Esophagus muscularis mucosa (tissue), 4 donors: ENCODE measurements at places on chromosomes 3 and 15. TPM values are rescaled to one million over a fixed set of nuclear protein-coding genes. Genes with fewer than 3 reads are reported as not detected.

DNA sequence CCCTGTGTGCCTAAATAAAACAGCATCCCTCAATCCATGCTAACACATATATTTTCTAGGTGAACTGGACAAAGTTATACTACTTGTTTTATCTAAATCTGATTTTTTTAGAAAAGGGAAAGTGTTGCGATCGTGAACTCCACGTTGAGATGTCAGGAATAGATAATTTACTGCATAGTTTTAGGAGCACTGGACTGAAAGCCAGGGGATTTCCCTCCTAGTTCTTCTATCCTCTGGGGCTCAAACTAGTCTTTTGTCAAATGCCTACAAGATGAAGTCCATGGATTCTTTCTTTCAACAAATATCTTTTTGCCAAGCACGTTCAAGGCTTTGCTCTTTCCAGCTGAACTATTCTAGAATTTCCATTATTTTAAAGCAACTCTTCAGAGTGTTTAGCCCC, 617 bp upstream of the HPS3 start:
- H3K36me3 ChIP-seq = no peaks in the 10 kb centered on the region
- H3K4me1 ChIP-seq = peaks cover 34% of the 10 kb centered on the region
- peak overlapping the region; percentile 98 for H3K4me3 ChIP-seq
- H3K27me3 ChIP-seq = no peaks in the 10 kb centered on the region
- DNase-seq = no peak

DNA sequence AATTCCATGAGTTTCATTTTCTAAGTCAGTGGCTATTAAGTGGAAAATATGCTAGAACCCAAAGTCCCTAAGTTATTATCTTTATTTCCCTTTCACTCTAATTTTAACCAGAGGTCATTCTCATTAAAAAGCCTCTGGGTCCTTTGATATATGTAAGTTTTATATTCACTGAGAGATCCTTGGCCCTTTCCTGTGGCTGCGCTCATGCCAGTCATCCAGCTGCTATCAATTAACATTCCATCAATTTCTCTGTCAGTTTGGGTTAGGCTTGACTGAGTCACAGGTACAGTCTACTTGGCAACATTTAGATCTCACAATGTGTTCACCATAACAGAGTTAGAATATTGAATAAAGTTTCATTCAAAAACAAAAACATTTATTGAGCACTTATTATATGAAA, 58.0 kb upstream of the FBN1 start:
- H3K36me3 ChIP-seq = no peaks in the 10 kb centered on the region
- DNase-seq = no peak
- no peaks in the 10 kb centered on the region for H3K27me3 ChIP-seq

DNA sequence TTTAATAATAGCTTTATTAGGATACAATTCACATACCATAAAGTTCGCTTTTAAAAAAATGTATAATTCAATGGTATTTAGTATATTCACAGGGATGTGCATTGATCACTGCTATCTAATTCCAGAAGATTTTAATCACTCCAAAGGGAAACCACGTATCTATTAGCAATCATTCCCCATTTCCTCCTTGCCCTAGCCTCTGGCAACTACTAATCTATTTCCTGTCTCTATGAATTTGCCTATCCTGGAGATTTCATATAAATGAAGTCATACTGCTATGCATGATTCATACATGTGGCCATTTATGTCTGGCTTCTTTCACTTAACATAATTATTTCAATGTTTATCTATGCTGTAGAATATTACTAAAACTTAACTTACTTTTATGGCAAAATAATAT, 32.0 kb upstream of the CASR start:
- no peak overlapping the region for H3K4me3 ChIP-seq
- DNase-seq = no peak
- H3K4me1 ChIP-seq = no peaks in the 10 kb centered on the region
- no peaks in the 10 kb centered on the region for H3K27me3 ChIP-seq
- no peaks in the 10 kb centered on the region for H3K36me3 ChIP-seq

DNA sequence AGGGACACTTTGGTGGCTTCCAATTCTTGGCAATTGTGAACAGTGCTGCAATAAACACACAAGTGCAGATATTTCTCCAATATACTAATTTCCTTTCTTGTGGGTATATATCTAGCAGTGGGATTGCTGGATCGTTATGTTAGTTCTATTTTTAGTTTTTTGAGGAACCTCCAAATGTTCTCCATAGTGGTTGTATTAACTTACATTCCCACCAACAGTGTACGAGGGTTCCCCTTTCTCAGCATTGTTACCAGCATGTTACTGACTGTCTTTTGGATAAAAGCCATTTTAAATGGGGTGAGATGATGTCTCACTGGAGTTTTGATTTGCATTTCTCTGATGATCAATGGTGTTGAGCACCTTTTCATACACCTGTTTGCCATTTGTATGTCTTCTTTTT, 92.8 kb downstream of the DAPK2 start:
- H3K36me3 ChIP-seq = no peaks in the 10 kb centered on the region
- H3K4me3 ChIP-seq = no peak overlapping the region
- peaks cover 17% of the 10 kb centered on the region for H3K4me1 ChIP-seq
- no peaks in the 10 kb centered on the region for H3K27me3 ChIP-seq
- no peak for DNase-seq
- no peak overlapping the region for H3K27ac ChIP-seq

DNA sequence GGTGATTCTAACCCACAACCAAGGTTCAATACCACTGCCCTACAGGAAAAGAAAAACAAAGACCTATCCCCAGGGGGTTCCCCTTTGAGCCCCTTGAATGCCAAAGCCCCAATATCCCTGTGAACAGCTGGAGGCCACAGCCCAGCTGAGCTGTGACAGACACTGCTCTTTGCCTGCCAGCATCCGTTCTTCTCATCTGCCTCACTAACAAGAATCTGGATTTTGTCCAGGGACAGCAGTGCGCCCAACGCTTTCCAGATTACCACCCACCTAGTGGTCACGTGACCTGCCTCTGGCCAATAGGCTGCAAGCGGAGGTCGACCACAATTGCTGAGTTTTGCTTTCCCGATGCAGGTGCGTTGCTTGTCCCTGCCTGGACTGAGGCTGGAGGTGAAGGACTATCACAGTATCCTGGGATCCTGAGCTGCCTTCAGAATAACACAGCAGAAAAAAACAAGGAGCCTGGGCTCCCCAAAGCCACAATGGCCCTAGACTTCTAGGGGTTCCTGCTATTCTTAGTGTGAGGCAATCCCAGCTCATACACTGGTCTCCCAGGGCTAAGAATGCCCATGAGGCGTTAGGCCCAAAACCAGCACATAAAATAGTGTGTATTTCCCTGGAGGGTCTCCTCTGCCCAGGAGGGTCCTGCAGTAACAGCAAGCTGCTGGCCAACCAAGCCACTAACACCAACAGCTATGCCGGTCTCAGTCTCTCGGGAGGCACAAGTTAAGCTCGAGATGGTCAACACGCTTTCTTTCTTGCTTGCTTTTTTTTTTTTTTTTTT, 13.8 kb downstream of the BDH1 start:
- no peaks in the 10 kb centered on the region for H3K27me3 ChIP-seq
- no peak for DNase-seq
- peaks cover 10% of the 10 kb centered on the region for H3K4me1 ChIP-seq
- no peaks in the 10 kb centered on the region for H3K36me3 ChIP-seq

GRCh38 chr3:42742259-42742658, 30.8 kb downstream of the CCDC13 start:
- no peak for DNase-seq
- peaks cover 28% of the 10 kb centered on the region for H3K4me1 ChIP-seq
- no peaks in the 10 kb centered on the region for H3K36me3 ChIP-seq
- no peak overlapping the region for H3K4me3 ChIP-seq
- no peak overlapping the region for H3K27ac ChIP-seq

DNA sequence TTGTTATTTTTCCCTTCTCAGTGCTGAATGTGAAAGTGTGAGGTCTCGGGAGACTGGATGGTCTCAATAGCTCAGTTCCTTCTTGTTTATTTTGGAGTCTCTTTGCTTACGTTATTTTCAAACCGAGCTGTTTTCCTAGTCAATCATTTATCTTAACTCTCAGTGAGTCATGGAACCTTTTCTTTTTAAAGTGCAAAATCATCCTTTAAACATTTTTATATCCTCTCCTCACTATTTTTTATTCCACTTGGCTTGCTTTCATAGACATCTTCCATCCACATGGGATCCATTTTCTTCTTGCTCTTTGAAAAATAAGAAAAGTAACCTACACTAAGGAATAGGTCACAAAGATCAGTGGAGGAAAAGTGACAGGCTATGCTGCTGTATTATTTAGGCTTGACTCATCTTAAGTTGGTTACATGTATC, 497.8 kb downstream of the NAALADL2 start:
- DNase-seq = no peak
- no peaks in the 10 kb centered on the region for H3K36me3 ChIP-seq
- no peaks in the 10 kb centered on the region for H3K27me3 ChIP-seq
- no peak overlapping the region for H3K4me3 ChIP-seq

The GPR15 gene
- not detected for total RNA-seq

DNA sequence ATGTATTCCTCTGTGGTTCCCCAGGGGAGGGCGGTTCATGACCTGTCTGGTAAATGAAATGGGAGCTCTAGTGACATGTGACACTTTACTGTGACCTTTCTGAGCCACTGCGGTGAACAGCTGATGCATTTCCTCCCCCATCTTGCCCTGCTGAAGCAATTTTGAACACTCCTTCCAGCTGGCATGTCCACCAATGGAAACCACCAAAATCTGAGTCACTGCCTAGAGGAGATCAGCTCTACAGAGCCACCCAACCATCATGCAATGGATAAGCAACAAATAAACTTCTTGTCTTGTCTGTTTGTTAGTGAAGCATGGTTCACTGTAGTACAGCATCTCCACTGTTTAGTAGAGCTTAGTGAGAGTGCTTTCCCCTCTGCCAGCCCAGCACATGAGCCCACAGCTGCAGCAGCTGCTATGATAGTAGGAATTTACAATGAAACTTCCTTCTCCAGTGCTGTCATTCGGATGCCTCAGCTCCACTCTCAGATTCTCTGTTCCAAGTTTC, 479.4 kb downstream of the NTRK3 start:
- no peak overlapping the region for H3K27ac ChIP-seq
- peak; percentile 89 for DNase-seq
- no peaks in the 10 kb centered on the region for H3K4me1 ChIP-seq

The RTP1 gene
- not detected for total RNA-seq

The LMCD1 gene
- total RNA-seq = 167 TPM

The EIF4G1 gene
- 368 TPM for total RNA-seq

- no peak overlapping the region for H3K4me3 ChIP-seq
- H3K4me1 ChIP-seq = no peaks in the 10 kb centered on the region
- no peak for DNase-seq
- H3K27me3 ChIP-seq = no peaks in the 10 kb centered on the region
Measured at GRCh38 chr3:38609386-38610111, 39.9 kb downstream of the SCN5A start.

DNA sequence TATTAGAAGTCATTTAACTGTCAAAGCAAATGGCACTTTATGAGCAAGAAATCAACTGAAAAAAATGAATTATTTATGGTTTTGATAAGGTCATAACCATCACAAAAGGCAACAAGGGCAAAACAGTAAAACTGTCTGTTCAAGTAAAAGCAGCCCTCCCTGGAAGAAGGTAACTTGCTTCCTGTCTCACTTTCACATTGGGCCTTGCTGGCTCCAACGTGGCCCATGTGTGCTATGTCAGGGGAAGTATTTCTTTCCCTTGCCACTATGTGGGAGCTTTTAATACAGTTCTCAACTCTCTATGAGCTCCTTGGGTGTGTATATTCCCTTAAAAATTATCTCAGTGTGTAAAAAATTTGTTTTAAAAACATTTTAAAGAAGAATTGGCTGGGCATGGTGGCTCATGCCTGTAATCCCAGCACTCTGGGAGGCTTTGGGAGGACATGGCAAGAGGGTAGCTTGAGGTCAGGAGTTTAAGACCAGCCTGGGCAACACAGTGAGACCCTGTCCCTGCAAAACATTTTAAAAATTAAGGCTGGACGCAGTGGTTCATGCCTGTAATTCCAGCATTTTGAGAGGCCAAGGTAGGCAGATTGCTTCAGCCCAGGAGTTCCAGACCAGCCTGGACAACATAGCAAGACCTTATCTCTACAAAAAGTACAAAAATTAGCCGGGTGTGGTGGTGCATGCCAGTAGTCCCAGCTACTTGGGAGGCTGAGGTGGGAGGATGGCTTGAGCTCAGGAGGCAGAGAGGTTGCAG, 45.2 kb upstream of the TJP1 start:
- no peak overlapping the region for H3K4me3 ChIP-seq
- DNase-seq = no peak
- no peaks in the 10 kb centered on the region for H3K27me3 ChIP-seq
- no peaks in the 10 kb centered on the region for H3K36me3 ChIP-seq
- peaks cover 23% of the 10 kb centered on the region for H3K4me1 ChIP-seq
- H3K27ac ChIP-seq = no peak overlapping the region

DNA sequence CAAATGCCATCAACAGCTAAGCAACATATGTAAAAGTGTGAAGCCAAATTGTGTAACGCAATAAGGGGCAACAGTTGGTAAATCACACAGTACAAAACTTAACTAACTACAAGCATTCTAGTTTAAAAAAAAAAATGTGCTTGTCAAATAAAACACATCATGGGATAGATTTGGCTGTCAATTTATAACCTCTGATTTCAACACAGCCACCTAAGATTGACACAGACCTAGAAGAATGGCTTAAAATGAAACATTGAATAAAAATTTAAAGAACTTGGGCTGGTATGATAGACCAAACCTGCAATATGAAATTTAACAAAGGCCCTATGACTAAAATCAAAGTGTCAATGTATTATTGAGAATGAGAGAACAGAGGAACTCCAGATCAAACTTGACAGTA, 148.4 kb downstream of the NR1I2 start:
- no peak for DNase-seq
- H3K4me1 ChIP-seq = no peaks in the 10 kb centered on the region
- no peak overlapping the region for H3K27ac ChIP-seq
- no peaks in the 10 kb centered on the region for H3K27me3 ChIP-seq

- DNase-seq = peak; percentile 39
- no peaks in the 10 kb centered on the region for H3K4me1 ChIP-seq
- no peaks in the 10 kb centered on the region for H3K27me3 ChIP-seq
- no peak overlapping the region for H3K27ac ChIP-seq
- H3K36me3 ChIP-seq = no peaks in the 10 kb centered on the region
- no peak overlapping the region for H3K4me3 ChIP-seq
Measured at GRCh38 chr3:157594413-157594812, 91.2 kb upstream of the VEPH1 start.

DNA sequence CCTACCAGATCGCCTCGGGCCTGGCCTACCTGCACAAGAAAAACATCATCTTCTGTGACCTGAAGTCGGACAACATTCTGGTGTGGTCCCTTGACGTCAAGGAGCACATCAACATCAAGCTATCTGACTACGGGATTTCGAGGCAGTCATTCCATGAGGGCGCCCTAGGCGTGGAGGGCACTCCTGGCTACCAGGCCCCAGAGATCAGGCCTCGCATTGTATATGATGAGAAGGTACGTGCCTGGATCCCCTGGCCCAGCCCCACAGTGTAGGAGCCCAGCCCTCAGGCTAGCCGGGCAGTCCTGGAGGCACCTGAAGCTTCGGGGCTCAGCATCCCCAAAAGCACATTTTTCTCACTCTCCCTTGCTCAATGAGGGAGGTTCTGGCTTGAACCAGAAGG, 135.8 kb downstream of the LRRK1 start:
- peaks cover 88% of the 10 kb centered on the region for H3K36me3 ChIP-seq
- no peak overlapping the region for H3K4me3 ChIP-seq
- no peaks in the 10 kb centered on the region for H3K4me1 ChIP-seq

The PLA1A gene
- 1.5 TPM for total RNA-seq
